Thymus (tissue), 14 donors: ENCODE measurements at places on chromosomes 5 and 9.

- no peak overlapping the region for H3K4me3 ChIP-seq
- H3K27ac ChIP-seq, result no peak overlapping the region
- H3K27me3 ChIP-seq, result no peaks in the 10 kb centered on the region
- H3K36me3 ChIP-seq, result no peaks in the 10 kb centered on the region
- no peak for DNase-seq
Measured at GRCh38 chr5:149037817-149038216, 25.0 kb downstream of the SH3TC2 start.

GRCh38 chr9:73370053-73370452 is 218.4 kb downstream of the ANXA1 start:
- no peak overlapping the region for H3K4me3 ChIP-seq
- no peaks in the 10 kb centered on the region for H3K4me1 ChIP-seq
- H3K27me3 ChIP-seq, result no peaks in the 10 kb centered on the region
- H3K36me3 ChIP-seq, result no peaks in the 10 kb centered on the region
- no peak for DNase-seq
- H3K27ac ChIP-seq, result no peak overlapping the region

GRCh38 chr5:154513669-154514084 is 35.6 kb upstream of the HAND1 start:
- H3K4me1 ChIP-seq, result no peaks in the 10 kb centered on the region
- no peaks in the 10 kb centered on the region for H3K36me3 ChIP-seq
- H3K4me3 ChIP-seq, result no peak overlapping the region
- DNase-seq, result no peak
- H3K27ac ChIP-seq, result no peak overlapping the region

DNA sequence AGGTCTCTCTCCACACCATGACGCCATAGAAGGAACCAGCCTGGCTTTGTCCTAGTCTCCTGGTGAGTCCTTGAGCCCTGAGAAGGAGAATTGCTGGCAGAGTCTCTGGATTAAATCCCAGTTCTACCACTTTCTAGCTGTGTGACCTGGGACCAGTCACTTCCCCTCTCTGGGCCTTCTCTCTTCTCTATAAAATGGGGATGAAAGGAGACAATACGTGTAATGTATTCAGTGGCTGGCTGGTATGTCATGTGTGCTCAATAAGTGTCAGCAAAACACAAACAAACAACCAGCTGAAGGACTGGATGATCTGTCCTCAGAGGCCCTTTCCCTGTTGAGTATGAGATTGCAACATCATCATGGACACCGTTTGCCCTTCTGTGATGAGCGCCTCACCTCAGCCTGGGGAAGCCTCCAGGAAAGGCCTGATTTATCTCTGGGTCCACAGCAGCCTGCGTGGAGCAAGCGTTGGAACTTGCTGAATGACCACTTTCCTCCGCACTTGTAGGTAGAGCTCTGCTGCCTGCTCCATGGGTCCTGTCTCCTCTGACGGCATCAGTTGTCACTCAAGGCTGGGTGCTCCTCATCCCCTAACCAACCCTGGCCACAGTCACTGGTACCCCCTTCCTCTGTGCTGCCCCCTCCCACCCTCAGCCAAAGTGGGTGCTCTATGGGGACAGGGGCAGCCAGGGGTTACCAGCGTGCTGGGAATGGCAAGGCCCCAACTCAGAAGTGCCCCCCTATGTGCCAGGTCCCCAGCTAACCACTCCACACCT is 3.6 kb upstream of the NR5A1 start:
- H3K4me1 ChIP-seq, result no peaks in the 10 kb centered on the region
- no peak overlapping the region for H3K27ac ChIP-seq
- peaks cover 22% of the 10 kb centered on the region for H3K27me3 ChIP-seq
- no peak for DNase-seq
- H3K36me3 ChIP-seq, result no peaks in the 10 kb centered on the region

DNA sequence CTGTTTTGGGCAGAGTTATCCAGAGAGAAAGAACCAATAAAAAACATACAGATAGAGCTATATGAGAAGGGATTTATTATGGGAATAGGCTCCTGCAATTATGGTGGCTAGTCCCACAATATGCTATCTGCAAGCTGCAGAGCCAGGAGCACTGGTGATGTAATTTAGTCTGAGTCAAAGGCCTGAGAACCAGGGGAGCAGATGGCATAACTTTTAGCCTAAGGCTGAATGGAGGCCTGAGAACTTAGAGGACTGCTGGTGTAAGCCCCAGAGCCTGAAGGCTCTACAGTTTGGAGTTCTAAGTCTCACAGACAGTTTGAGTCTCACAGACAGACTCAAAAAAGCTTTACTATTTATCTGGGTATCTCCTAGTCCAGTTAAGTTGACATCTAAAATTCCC is 263.8 kb downstream of the FBXL7 start:
- H3K4me3 ChIP-seq, result no peak overlapping the region
- H3K36me3 ChIP-seq, result no peaks in the 10 kb centered on the region
- no peaks in the 10 kb centered on the region for H3K27me3 ChIP-seq
- no peaks in the 10 kb centered on the region for H3K4me1 ChIP-seq
- no peak overlapping the region for H3K27ac ChIP-seq
- no peak for DNase-seq

DNA sequence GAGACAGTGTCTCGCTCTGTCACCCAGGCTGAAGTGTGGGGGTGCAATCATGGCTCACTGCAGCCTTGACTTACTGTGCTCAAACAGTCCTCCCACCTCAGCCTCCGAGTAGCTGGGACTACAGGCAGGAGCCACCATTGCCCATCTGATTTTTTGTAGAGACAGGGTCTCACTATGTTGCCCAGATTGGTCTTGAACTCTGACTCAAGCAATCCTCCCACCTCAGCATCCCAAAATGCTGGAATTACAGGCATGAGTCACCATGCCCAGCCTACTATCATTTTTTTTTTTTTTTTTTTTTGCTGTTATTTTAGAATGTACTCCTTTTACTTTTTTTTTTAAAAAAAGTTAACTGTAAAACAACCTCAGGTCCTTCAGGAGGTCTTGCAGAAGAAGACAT is 449.0 kb downstream of the CCDC171 start:
- no peak overlapping the region for H3K27ac ChIP-seq
- no peak overlapping the region for H3K4me3 ChIP-seq
- DNase-seq, result no peak
- H3K4me1 ChIP-seq, result no peaks in the 10 kb centered on the region
- H3K36me3 ChIP-seq, result no peaks in the 10 kb centered on the region
- no peaks in the 10 kb centered on the region for H3K27me3 ChIP-seq

DNA sequence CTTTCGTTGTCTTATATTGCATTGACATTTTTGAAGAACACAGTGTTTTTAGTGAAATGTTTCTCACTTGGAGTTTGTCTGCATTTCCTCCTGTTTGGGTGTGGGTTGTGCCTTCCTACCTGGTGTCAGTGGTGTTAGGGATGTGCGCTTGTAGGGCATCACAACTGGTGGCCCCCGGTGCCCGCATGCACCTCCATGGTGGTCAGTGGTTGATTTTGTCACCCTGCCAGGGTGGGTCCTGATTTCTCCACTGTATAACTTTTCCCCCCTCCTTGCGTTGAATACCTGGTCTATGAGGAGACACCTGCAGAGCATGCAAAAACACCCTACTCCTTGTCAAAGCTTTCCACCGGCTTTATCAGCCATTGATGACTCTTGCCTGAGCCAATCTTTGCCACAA is 132.9 kb downstream of the BARX1 start:
- H3K36me3 ChIP-seq, result no peaks in the 10 kb centered on the region
- no peaks in the 10 kb centered on the region for H3K4me1 ChIP-seq
- H3K27me3 ChIP-seq, result peaks cover 10% of the 10 kb centered on the region
- no peak for DNase-seq

GRCh38 chr5:57113481-57113880 is 60.4 kb upstream of the GPBP1 start:
- no peak overlapping the region for H3K27ac ChIP-seq
- H3K27me3 ChIP-seq, result no peaks in the 10 kb centered on the region
- H3K4me1 ChIP-seq, result no peaks in the 10 kb centered on the region
- no peak overlapping the region for H3K4me3 ChIP-seq
